ENCODE measurements at places on chromosomes 6 and 20.

GRCh38 chr6:125829433-125829832, 38.7 kb downstream of the NCOA7 start:
- no peak overlapping the region for H3K4me3 ChIP-seq
- peaks cover 29% of the 10 kb centered on the region for H3K36me3 ChIP-seq
- peaks cover 67% of the 10 kb centered on the region for H3K4me1 ChIP-seq
- DNase-seq = peak; percentile 40

DNA sequence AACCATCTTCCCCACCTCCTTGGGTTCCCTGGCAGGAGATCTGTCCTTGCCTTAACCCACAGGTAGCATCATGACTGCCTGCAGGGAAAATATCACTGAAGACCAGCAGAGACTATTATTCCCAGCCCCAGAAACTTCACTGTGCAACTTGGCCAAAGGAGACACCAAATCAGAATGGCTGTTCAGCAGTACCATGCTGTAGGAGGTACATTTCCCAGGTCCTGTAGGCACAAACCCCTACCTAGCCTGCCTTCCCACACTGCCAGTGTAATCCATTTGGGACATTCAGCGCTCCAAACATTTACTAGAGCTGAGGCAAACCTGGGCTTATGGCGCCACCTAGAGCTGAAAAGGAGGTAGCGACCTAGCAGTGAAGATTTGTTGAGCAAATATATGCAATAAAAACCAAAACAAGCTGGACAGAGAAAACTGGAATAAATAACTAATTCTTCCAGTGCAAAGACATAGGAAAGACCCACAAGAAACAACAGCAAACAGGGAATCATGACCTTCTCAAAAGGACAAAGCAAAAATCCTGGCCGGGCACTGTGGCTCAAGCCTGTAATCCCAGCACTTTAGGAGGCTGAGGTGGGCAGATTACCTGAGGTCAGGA, 60.3 kb downstream of the VTA1 start:
- H3K27ac ChIP-seq = no peak overlapping the region
- peaks cover 45% of the 10 kb centered on the region for H3K36me3 ChIP-seq
- no peak overlapping the region for H3K4me3 ChIP-seq
- no peaks in the 10 kb centered on the region for H3K27me3 ChIP-seq
- DNase-seq = peak; percentile 33
- no peaks in the 10 kb centered on the region for H3K4me1 ChIP-seq

GRCh38 chr20:31663838-31664695, 26.4 kb downstream of the COX4I2 start:
- no peak overlapping the region for H3K4me3 ChIP-seq
- H3K27me3 ChIP-seq = no peaks in the 10 kb centered on the region
- peak overlapping the region; percentile 72 for H3K27ac ChIP-seq
- H3K4me1 ChIP-seq = peaks cover 70% of the 10 kb centered on the region

GRCh38 chr20:32460683-32461320, 102.7 kb downstream of the ASXL1 start:
- DNase-seq = no peak
- no peak overlapping the region for H3K4me3 ChIP-seq
- no peak overlapping the region for H3K27ac ChIP-seq
- no peaks in the 10 kb centered on the region for H3K27me3 ChIP-seq

DNA sequence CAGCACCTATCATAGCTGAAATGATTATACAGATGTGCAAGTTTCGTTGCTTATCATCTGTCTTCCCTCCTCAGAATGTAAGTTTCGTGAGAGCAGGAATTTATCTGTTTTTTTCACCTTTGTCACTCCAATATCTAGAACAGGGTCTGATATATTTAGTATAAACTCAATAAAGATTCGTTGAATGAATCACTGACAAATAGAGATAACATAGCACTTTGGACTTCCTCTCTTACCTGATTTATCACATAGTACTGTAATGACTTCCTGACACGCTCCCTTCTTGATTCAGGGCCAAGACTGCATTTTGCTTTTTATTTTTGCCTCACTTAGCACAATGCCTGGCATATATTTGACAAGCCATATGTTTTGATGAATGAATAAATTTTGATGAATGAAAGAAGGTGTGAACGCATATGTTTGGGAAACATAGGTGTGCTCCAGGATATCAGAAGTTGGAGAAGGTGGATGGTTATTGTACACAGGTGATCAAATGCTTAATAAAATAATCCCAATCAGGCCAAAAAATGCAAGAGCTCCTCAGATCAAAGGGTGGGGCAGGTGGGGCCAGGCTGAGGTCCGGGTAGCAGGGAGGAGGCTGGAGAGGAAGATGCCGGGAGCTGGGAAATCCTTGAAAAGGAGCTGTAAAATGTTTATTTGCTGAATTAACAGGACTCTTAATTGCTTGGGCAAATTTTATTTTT, 33.0 kb downstream of the PIM1 start:
- H3K4me3 ChIP-seq = no peak overlapping the region
- no peaks in the 10 kb centered on the region for H3K36me3 ChIP-seq
- H3K4me1 ChIP-seq = peaks cover 67% of the 10 kb centered on the region

Measured in activated CD4-positive, alpha-beta memory T cell treated with anti-CD3 and anti-CD28 coated beads, Interleukin-2, amount 10 ng/mL, durations not matched to agents 7 days and 5 days (primary cell).